ENCODE measurements at places on chromosomes 13 and 19. TPM values are rescaled to one million over a fixed set of nuclear protein-coding genes. Genes with fewer than 3 reads are reported as not detected.
A peak's percentile ranks its signal among the peaks of the same experiment; 100 is the strongest.

- no peak for DNase-seq
Measured at GRCh38 chr13:89694451-89694850, 1653.0 kb upstream of the MIR17HG start.

DNA sequence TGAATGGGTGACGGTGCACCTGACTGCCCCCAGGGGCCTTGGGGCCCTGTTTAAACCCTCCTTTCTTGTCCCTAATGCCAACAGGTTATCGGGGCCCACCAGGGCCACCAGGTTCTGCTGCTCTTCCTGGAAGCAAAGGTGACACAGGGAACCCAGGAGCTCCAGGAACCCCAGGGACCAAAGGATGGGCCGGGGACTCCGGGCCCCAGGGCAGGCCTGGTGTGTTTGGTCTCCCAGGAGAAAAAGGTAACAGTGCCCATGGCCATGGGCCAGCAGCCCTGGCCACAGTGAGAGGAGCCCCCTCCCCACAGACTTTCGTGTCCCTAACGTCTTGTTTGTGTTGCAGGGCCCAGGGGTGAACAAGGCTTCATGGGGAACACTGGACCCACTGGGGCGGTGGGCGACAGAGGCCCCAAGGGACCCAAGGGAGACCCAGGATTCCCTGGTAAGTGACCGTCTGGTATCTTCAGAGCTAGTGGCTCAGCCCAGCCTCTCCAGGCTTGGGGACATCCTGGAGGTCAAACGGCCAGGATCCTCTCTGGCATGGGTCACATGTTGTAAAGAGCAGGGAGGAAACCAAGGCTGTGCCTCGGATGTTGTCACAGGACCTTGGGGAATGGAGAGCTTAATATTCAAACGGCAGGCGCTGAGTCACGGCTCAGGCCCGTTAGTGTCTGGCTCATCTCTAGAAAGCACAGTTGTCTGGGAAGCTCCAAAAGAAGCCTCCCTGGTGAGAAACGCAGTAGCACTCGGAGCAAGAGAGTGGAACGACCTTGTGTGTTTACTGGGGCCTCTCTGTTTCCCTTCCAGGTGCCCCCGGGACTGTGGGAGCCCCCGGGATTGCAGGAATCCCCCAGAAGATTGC is 58.3 kb downstream of the RAB20 start:
- DNase-seq, result no peak

DNA sequence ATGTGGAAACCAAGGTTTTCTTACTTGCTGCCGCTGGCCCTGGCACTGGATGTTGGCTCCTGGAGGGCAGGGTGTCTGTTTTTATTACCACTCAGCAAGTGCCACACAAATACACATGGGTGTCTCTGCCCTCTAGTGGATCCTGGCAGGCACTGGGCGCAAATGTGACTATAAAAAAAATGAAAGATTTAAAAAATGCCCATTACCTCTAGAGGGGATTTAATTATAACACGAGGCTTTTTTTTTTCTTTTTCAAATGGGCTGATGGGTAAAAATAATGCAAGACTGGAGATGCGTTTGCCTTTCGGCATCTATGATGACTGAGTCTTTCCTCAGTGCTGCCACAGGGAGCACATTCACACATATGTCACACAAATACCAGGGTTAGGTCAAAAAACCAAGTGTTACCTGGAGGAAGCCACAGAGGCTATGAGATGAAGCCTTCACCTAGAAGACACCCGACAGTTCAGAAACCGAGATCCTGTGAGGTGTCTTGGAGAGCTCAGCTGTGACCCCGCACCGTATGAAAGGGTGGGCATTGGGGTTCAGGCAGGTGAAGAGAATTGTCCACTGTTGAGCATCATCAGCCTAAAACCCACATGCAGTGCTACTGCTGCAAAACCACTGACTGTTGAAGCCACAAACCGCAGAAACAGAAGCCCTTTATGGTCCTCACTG is 25.7 kb downstream of the CHAMP1 start:
- peak; percentile 79 for DNase-seq

The PEX11G gene
- 0.94 TPM for total RNA-seq

- DNase-seq, result no peak
Measured at GRCh38 chr19:10422846-10423245, 2.5 kb downstream of the PDE4A start.

The YJEFN3 gene
- total RNA-seq, result 6.5 TPM

- no peak for DNase-seq
Measured at GRCh38 chr19:6835501-6835900, 51.9 kb upstream of the ADGRE1 start.

Data from CD8-positive, alpha-beta memory T cell (primary cell).